ENCODE measurements at places on chromosomes 13 and 19. TPM values are rescaled to one million over a fixed set of nuclear protein-coding genes. Genes with fewer than 3 reads are reported as not detected.

GRCh38 chr19:36915992-36916830, at the start of the genes ZNF568 and ZNF829:
ZNF568 (plus strand) TSS chr19:36916332; CDS start chr19:36922771, 6,439 bp downstream.
ZNF829 (minus strand) TSS chr19:36916291; CDS start chr19:36915167, 1,124 bp downstream.
- DNase-seq = peak; percentile 97

DNA sequence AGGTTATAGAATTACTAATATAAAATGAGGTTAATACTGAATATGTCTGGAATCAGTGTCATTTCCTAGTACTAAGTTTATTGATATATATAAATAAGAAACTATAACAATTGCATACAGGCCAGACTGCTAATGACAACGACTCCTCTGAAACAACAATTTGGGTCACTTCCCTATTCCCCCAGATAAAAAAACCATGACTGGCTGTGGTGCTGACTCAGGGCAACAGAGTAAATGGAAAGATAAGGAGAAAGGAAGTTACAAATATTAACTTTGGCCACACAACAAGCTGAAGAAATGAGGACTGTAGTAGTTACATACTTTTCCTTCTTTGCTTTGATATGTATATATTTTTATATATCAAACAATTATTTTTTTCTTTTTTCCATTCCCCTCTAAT, 263.7 kb upstream of the PCDH9 start:
- DNase-seq = no peak

Gene MYBPC2
- 13.8 TPM for total RNA-seq

GRCh38 chr19:33903489-33903850, 106.8 kb downstream of the KCTD15 start:
- no peak for DNase-seq

DNA sequence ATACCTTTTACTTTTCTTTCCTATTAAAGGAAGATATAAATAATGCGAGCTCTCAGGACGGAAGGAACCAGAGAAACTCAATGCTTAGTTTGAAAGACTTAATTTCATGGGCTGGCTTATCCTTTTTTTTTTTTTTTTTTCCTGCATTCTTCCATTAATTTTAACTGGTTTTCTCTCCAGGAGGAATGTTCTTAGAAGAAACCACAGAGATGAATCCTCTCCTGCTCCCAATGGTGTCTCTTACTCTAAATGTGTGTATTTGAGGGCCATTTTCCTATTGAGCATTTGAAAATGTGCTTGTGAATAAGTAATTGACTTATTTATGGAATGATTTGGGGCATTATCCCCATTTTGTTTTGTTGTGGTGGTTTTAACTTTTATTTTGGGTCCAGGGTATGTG, 494.9 kb downstream of the FOXO1 start:
- no peak for DNase-seq

Gene FLT1
- 0.25 TPM for total RNA-seq

DNA sequence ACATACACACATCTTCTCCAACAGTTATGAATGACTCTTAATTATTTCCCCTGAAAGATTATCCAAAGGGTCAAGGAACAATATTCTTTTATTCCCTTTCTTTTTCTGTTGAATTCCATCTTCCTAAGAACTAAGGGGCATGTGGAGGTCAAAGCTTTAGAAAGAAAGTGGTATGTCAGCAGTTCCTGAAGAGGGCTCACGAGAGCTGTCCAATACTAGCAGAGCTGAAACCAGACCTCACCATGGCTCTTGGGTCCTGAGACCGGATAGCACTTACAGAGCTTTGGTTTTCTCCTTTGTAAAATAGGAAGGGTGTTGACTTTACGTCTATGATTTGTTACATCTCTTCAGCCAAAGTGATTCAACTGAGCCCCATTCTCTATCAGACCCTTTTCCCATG, 109.8 kb upstream of the FREM2 start:
- peak; percentile 9 for DNase-seq

Measured in SJCRH30 (cell line).